ENCODE measurements at places on chromosomes 5 and 9.

- DNase-seq = no peak
Observed at GRCh38 chr5:112940670-112941069, 18.6 kb upstream of the REEP5 start.

GRCh38 chr9:36632892-36633291, 60.2 kb downstream of the MELK start:
- peak; percentile 30 for DNase-seq

GRCh38 chr5:114184006-114184405, 177.9 kb upstream of the KCNN2 start:
- DNase-seq = no peak

DNA sequence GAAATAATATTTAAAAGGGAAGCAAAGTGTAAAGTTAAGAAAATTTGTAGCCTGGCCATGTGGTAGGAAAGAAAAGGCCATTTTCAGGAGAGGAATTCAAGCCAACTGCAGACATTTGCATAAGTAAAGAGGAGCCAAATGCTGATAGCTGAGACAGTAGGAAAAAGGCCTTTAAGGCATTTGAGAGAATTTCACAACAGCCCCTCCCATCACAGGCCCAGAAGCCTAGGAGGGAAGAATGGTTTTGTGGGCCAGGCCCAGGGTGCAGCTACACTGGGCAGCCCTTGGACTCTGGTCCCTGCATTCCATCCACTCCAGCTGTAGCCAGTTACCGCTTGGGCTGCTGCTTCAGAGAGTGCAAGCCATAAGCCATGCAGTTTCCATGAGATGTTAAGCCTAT, 1556.8 kb downstream of the EFNA5 start:
- DNase-seq = no peak

GRCh38 chr5:33679791-33680190, 212.0 kb downstream of the ADAMTS12 start:
- DNase-seq = peak; percentile 79

GRCh38 chr5:145668714-145669113, 166.4 kb downstream of the PRELID2 start:
- no peak for DNase-seq

GRCh38 chr5:112374356-112374755, 44.7 kb downstream of the EPB41L4A start:
- DNase-seq = no peak
